ENCODE measurements at places on chromosomes 6 and 20. TPM values are rescaled to one million over a fixed set of nuclear protein-coding genes. Genes with fewer than 3 reads are reported as not detected.

Gene BFSP1
- not detected for total RNA-seq

Gene TDRD6
- total RNA-seq, result 4.5 TPM

Gene GPR63
- total RNA-seq, result 1.6 TPM

Gene ME1
- total RNA-seq, result not detected

Gene BMP5
- total RNA-seq, result not detected

Gene SYNDIG1
- total RNA-seq, result not detected
